ENCODE measurements at places on chromosomes 16 and 17.

GRCh38 chr17:76635659-76636360, 7.7 kb downstream of the ST6GALNAC1 start:
- no peak for DNase-seq

- DNase-seq: no peak
These were observed 773 bp downstream of the NTN3 start for GRCh38 chr16:2471653-2472487.

- DNase-seq: no peak
These were observed 362.5 kb upstream of the ERCC4 start for GRCh38 chr16:13557418-13557817.

DNA sequence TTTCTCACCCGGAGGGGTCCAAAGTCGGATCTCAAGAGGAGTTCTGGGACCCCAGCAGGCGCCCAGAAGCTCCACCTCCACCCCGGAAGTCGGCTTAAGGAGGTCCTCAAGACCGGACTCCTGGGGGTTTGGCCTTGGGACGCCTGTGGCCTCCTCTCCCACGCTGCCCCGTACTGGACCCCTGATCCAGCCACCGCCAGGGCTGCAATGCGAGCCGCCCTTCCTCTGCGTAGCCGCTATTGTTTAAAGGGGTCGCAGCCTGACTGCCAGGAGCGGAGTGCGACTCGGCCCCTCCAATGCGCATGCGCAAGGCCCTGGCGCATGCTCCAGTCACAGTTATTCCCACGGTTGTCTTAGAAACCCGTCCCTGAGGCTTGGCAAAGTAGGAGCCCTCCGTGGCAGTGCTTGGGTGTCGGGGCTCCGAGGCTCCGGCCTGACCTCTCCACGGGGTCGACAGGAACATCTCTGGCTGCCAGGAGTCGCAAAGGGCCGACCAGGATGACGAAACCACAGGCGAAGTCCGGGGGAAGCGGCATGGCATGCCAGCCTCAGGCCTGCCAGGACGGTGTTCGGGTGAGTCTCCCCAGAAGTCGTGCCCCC, 719.0 kb downstream of the KCNJ18 start:
- DNase-seq: no peak

DNA sequence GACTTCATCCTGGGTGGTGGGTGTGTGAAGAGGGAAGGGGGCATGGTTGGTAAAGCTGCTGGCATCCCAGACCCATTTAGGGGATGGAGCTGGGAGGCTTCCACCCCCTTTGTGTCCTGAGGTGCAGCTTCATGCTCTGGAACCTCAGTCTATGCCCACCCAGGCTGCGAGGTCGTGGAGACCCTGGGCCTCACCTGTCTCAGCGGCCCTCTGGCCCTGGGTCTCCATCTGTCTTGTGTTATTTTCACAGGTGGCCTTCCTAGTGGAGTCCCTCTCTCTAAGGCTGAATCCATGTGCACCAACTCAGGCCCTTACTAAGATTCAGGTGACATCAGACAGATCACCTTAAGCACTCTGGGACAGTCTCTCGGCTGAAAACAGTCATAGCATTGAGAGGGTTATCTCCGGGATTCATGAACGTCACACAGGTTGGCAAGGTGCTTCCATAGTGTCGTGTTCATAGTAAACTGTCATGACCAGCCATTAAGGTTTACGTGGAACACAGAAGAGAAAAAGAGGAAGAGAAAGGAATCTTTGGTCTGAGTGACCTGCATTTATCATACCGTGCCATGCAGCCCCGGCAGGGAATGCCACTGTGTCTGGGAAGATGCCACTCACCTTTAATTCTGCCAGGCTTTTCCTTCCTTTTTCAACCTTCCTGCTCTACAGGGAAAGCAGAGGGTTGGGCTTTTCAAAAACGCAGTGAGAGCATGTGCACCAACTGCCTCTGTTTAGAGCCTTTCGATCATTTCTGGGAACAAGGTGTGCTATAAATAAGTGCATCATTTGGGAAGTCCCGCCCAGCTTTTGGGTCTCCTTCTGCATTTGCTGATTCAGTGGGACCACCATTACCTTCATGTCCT, 4.5 kb upstream of the FOXL1 start:
- DNase-seq: no peak

DNA sequence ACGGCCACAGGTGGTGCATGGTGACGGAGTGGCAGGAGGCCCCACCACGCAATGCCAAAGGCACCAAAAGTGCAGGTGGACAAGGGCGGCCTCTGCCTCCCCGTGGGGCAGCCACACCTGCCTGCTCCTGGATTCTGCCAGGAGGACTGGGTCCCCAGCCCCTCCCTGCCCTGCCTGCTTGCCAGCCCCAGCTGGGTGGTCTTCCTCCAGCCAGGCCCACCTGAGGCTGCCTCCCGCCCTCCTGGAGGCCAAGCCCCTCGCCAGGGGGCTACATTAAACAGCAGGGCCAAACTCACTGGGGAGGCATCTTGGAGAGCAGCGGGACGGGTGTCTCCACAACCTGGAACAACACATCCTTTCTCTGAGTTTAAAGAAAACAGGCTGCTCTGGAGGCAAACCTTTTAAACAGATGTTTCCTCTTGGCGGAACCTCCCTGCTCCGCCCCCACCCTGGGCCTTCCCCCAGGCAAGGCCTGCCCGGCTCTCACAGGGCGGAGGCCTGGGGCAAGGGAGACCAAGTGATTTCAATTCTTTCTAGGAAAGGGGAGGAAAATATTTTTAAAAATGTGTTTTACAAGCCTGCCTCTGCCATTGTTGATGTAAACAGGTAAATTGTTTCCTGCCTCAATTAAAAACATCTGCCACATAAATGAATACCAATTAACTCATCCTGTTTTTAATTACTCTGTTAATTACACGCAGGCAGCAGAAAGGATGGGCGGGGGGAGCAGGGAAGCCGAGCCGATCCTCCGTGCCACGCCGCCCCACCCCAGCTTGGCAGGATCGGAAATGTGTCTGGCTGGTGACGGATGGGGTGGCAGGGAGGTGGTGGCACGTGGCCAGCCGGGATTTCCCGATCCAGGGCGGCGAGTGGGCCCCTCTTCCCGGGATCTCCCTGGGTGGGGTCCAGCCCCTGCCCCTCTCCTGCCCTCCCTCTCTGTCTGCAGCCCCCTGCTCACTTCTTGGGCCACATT, 54.4 kb upstream of the PABPN1L start:
- peak; percentile 88 for DNase-seq

DNA sequence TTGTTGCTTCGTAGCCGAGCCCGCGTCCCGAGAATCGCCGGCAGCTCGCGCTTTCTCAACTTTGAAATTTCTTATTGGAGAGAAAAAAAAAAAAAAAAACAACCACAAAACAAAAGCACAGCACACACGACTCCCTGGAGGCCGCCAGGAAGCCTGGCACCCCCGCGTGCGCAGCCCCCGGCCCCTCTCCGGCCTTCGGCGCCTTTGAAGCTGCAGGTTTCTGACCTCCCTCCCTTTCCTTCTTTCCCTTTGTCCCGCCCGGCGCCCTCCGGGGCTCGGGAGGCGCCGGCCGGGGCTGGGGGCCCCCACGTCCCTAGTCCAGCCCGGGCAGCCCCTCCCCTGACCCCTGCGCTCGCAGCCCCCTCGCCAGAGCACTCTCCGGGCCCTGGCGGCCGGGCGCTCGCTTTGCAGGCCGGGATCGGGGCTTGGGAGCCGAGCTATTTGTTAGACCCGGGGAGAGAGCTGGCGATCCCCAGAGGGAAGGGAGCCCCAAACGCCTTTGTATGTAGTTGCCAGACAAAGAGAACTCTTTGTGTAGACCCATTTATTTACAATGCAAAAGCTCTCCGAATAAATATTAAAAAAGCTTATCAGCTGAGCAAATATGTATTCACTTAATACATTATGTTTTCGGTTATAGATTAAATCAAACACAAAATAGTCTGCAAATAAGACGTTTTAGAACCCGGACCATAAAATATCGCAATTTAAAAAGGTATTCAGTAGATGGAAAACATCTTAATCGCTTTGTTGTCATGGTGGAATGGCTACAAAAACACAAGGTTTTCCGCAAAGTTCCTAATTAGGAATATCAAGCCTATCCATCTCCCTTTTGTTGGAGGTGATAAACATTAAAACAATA, 2.3 kb downstream of the BAHCC1 start:
- no peak for DNase-seq

DNA sequence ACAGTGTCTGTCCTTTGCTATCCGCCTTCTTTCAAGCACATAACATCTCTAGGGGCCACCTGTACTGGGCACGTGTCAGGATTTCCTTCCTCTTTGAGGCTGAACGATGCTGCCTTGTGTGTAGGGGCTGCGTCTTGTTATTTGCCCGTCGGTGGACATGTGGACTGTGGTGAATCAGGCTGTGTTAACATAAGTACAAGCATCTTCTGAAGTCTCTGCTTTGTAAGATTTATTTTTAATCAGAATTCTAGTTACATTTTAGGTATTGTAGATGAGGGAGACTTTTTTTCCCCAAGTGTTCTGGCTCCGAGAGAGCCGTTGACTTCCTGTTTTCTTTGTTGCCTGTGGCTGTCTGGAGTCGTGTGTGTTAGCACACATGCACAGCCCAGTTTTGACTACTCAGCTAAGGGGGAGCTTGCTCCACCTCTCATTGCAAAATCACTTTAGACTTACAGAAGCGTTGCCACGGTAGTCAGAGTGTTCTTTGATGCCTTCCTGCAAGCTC, 26.1 kb downstream of the SPG7 start:
- DNase-seq: no peak

GRCh38 chr16:78520470-78520869, 421.0 kb downstream of the WWOX start:
- no peak for DNase-seq
